ENCODE measurements at places on chromosomes 16 and 17.
A peak's percentile ranks its signal among the peaks of the same experiment; 100 is the strongest.

DNA sequence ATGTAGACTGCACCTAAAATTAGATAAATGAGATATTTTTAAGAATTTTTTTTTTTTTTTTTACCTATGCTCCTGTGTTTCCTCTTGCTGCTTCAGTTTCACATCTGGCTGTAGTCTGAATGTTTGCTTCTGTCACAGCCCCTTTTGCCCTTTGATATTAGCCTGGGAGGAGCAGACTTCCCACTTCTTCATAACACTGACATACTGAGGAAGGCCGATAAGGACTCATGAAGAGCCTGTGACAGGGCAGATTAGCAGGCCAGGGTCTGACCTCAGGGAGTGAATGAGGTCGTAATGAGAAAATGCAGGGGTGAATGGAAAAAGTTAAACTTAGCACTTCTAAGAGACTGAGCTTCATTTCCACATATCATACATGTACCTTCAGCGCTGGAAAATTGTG is at the start of gene SLFN14:
Gene SLFN14 (minus strand): TSS at position 117 of the 400 bp plus-strand sequence. CDS start 2,757 bp downstream, outside the sequence.
- DNase-seq: no peak

- DNase-seq: no peak
Measured at GRCh38 chr16:10428433-10429168, 42.7 kb downstream of the ATF7IP2 start.

DNA sequence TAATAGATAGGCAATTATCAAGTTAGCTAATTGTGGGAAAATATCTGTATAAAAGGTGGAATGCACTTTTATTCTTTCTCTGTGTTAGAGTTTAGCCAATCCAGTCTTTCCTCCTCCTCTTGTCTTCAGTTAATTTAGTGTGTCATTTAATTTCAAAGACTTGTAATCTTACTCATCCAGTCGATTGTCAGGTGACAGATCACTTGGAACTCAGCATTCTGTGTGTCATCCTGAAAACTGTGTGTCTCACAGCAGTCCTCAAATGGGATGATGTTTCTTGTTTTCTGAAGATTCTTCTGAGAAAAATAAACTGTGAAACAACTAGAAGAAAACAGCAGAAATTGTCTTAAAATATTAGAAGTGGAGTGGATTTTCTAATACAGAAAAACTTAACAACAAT is 290 bp upstream of the KRTAP4-1 start:
- no peak for DNase-seq

DNA sequence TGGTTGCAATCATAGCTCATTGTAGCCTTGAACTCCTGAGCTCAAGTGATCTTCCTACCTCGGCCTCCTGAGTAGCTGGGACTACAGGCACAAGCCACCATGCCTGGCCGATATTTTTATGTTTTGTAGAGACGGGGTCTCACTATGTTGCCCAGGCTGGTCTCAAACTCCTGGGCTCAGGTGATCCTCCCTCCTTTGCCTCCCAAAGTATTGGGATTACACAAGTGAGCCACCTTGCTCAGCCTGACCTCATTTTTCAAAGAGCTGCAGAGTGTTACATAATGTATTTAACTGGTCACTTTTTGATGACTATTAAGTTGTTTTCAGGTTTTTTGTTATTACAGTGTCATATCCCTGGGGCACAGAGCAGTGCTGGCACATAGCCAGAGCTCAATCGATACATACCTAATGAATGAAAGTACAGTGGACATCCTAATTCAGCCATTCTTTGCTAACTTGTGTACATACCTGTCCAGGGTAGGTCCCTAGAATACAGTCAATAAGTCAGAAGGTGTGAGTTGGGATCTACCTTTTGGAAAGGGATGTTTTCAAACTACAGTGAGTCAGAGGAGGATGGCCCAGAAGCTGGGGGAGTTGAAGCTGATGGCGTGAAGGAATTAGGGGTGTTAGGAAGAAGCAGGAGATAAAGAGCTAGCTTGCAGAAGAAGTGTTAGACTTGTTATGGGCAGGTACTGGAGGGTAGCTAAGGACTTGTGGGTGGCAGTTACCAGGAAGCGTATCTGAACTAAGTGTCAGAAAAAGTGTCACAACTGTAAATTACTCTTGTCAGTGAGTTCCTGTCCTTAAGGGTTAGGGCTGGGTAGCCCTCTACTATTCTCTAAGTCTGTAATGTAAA is 20.1 kb upstream of the CYLD start:
- no peak for DNase-seq

DNA sequence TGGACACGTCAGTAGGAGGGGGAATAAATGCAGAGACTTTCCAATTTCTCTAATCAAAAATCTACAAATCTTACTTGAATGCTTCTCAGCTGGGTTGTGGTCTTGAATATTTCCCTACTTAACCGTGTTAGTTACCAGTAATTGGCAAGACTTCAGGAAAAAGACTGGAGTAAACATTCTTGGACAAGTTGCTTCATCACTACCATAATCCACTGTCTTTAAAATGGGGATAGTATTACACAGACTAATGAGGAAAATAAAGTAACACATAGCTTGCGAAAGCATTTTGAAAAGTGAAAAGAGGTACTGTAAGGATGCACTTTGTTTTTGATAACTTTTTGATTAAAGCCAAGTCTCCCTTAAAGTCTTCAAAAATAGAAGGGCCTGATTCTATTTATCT is 18.4 kb downstream of the MYH1 start:
- no peak for DNase-seq

DNA sequence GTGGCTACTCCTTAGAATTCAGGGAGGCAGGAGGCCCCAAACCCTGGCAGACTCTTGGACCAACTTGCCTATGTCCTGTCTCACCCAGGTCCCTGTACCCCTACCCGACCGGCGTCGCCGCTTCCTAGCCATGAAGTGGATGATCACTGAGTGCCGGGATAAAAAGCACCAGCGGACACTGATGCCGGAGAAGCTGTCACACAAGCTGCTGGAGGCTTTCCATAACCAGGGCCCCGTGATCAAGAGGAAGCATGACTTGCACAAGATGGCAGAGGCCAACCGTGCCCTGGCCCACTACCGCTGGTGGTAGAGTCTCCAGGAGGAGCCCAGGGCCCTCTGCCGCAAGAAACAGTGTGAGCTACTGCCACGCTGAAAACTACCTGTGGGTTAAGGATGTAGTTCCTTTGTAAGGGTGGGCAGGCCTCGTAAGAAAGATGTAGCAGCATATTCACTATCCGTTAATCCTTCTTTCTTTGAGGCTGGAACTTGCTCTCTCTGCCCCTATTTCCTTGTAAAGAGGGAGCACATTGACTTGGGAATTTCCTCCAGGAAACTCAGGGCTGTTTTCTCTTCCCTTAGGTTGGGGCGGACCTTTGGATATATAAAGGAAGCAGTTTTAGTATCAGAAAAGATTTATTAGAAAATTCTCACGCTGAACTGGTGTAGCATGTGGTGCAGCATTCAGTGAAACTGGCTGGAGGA is 4.1 kb downstream of the MRPS7 start:
- no peak for DNase-seq

- no peak for DNase-seq
Measured at GRCh38 chr17:57004944-57005579, 27.1 kb downstream of the SCPEP1 start.

DNA sequence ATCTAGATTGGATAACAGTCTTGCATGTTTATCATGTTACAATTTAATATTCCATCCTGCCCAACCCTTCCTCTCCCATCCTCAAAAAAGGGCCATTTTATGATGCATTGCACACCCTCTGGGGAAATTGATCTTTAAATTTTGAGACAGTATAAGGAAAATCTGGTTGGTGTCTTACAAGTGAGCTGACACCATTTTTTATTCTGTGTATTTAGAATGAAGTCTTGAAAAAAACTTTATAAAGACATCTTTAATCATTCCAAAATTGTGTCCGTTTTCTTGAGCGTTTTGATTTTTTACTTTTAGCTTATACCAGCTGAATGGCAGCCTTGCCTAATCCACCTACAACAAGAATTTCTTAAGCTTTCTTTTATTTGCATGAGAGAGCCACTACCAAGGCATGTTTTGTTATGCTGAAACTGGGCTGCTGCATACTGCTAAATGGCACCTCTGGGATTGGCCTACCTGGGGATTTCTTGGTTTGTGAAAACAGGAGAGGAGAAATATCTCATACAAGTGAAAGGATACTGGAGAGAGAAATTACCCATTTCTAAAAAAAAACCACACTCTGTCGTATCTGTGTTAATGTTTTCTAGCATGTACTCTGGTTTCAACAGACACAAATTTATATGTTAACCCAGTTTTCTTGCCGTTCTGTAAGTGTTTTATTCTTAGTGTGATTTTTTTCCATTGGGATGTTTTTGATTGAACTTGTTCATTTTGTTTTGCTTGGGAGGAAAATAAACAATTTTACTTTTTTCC is 52.2 kb downstream of the TUBD1 start:
- peak; percentile 24 for DNase-seq

DNA sequence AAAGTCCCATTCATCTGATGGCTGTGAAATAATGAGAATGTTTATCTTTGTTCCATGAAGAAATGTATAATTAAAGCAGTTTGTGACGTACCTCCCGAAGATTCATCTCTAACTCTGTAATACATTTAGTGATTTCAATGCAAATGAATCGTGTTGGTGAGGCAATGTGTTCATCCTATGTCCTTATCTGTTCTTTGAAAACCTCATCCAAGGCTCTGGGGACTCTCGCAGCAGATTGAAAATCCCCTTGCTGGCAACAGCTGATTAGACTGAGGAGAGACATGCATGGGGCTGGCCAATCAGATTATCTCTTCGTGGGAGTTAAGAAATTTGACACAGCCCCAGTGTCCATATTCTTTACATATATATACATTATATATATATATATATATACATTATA is 1095.4 kb upstream of the EEF2KMT start:
- DNase-seq: no peak
